ENCODE measurements at places on chromosomes 5 and 9.

DNA sequence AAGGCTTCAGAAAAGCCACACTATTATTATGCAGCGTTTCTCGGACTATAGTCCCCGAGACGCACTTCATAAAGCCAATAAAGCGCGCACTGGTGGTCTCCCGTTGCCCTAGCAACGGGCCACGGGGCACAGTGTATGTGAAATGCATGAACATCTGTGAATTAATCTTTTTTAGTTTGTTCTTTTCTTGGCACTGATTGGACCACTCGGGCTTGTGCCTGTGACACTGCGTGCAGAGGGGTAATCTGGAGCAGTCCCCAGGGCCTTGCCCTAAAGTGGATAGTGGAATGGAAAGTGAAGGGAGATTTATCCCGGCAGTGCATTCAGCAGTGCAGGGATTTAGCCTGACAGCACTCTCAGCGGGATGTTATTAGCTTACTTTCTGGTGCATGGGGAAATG lies 92.1 kb downstream of the TLE4 start:
- DNase-seq, result no peak

GRCh38 chr9:37433867-37434371 lies 11.4 kb downstream of the GRHPR start:
- DNase-seq, result no peak

- no peak for DNase-seq
Observed at GRCh38 chr5:142107036-142107735, 1.4 kb upstream of the NDFIP1 start.

GRCh38 chr5:10743951-10744350 lies 17.1 kb downstream of the DAP start:
- no peak for DNase-seq

Data from kidney tubule cell (primary cell).